T-helper 17 cell (primary cell): ENCODE measurements at places on chromosomes 6 and 20.

DNA sequence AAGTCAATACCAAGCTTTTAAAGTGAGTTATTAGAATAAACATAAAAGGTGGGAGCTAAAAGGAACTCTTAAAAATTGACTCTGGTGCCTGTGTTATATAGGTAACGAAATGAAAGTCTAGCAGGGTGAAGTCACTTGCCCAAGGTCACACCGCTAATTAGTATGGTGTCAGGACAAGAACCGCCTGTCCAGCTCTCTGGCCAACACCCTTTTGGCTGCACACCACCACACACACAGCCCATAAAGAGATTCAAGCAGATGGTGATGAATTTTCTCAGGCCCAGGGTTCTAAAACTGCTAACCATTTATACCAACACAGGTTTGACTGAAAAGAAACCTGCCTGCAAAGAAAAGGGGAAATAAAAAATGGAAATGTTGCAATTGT, 20.2 kb downstream of the GFOD1 start:
- DNase-seq, result no peak

DNA sequence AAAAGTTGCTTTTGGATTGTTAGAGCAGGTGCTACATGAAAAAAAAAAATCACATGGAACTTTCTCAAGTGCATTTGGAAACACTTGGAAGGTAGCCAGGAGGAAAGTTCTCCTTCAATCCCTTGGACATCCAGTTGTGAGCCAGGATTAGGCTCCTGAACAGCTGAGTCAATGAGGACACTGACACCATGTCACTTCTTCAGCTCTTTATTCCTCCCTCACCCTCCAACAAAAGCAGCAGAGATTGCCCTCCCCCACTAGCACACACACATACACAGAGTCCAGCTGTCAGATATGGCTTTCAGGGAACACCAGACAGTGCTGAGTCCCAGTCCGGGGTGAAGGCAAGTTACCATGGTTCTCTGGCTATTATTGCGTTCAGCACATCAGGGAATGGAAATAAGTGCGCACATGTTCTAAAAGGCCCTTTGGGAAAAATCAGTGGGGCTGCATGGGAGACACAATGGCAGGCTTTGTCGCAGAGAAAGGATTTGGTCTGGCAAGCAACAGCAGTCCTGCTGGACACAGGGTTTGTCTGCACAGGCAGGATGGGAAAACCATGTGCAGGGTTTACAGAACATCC, 124.7 kb upstream of the MARCKS start:
- DNase-seq, result no peak

GRCh38 chr20:48788486-48789072, 39.2 kb downstream of the PREX1 start:
- DNase-seq, result no peak

GRCh38 chr20:17640146-17640874, 41.7 kb downstream of the RRBP1 start:
- DNase-seq, result no peak

DNA sequence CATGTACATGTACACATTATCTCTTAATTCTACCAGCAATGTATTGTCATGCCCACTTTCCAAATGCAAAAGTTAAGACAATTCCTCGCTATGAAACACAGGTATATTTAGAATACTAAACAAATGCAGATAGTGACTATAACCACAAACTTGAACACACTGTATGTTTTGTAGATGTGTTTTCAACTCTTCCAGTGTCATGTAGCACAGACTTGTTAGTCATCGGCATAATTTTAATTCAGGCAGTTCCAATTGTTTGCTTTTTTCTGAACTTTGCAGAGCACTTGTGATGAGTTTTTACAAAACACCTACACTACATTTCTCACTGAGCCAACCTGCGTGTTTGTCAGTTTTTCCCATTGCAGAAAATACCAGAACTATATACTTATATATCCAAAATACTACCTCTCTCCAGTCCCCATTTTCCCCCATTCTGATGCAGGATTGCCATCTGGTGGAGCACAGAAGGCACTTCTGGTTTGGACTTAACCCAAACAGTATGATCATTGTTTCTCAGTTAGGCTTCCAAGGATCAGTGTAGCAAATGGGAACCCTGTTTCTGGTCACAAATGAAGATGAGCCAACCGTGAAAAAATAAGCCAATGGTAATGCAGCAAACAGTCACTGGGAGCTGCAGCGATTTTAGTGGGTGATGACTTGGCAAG, 143.4 kb downstream of the ADGRB3 start:
- no peak for DNase-seq

DNA sequence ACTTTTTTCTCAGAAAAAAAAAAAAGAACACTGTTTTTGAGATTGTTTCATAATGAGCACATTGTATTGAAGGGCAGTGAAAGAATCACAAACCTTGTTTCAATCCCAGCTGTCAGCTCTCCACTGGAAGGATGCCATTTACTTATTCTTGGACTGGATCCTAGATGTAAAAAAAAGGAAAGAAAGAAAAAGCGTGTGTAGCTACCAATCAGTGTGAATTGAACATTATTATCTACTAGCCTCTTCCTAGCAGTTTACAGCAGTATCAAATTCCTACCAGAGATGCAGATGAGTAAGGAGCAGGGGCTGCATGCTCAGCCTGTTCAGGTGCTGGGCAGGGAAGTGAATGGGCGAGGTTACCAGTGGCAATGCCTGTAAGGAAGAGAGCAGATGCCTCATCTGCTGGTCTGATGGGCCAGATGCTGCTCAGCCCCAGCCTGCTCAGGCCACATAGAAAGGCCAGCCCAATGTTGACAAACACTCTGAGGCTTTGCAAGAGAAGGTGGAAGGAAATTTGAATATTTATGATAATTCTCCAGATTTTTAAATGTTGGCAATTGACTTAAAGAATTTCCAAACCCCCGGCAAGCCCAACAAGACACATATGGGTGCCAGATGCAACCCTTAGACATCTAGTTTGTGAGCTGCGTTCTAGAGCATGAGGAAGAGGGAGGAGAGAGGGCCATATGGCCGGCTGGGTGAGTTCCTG, 189.5 kb downstream of the IBTK start:
- DNase-seq, result no peak
